ENCODE measurements at places on chromosomes 16 and 17.

DNA sequence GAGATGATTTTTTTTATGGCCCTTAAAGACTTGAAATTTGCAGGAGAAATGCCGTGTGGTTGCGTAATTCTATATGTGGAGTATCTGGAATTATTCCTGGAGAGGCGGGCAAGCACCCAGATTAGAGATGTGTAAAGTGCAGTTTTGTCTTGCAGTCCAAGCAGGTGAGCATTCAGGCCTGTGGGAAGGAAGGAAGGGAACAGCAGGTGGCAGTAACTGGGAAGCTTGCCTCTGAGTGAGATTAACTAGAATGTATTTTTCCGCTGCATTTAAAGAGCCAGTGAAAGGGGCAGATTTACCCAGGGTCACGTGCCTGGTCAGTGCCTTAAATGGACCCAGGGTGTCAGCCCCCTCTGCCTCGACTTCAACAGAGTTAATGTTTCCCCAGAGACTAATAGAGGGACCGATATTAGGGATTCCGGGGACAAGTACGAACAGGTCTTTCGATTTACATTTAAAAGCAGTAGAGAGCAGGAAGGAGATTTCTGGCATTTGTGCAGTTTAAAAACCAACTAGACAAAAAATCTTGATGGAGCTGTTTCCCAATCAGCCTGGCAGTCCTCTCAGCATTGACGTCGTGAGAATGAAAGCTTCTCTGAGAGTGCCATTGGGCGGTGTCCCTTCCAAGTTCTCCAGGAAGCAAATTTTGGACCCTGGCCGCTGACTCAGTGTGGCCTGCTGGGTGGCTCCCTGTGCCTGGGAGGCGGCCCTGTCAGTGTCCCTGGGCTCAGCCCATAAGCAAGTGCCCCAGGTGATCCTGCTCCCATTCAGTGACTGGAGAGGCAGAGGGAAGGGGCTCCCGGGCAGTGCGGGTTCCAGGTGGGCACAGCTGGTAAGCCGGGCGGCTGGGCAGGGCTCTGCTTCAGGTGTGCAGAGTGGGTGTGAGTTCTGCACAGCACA is 38.2 kb downstream of the KSR1 start:
- peak; percentile 45 for DNase-seq

DNA sequence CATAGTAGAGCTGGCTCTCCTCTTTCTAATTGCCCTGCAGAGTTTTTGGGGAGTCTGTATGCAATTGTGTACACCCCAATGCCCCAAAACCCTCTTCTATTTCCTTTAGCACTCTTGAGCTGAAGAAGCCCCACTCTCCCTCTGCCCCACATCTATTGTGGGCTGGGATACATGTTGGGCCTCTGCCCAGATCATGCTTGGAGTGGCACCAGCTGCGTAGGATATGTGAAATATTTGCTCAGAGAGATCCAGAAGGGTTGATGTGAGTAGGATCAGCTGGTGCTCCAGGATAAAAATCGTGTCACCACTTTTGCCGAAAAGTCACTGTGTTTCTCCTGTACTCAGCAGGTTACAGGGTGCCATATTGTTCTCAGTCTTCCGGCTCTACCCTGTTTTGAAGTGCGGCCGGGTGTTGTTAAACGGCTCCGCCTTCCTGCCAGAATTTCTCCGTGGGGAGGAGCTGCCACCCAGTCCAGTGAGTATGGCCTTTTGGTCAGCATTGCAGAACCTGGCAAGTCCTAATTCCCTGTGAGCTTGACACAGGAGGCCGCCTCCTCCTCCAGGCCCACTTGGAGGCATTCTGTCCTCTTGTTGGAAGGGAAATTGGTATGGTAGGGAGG is 664.5 kb downstream of the WWOX start:
- no peak for DNase-seq

GRCh38 chr17:72726936-72727335 is 365.6 kb downstream of the SLC39A11 start:
- DNase-seq, result no peak

GRCh38 chr17:57916925-57917858 is 38.0 kb downstream of the CUEDC1 start:
- DNase-seq, result no peak

GRCh38 chr17:80513892-80514291 is 30.7 kb upstream of the RPTOR start:
- no peak for DNase-seq

DNA sequence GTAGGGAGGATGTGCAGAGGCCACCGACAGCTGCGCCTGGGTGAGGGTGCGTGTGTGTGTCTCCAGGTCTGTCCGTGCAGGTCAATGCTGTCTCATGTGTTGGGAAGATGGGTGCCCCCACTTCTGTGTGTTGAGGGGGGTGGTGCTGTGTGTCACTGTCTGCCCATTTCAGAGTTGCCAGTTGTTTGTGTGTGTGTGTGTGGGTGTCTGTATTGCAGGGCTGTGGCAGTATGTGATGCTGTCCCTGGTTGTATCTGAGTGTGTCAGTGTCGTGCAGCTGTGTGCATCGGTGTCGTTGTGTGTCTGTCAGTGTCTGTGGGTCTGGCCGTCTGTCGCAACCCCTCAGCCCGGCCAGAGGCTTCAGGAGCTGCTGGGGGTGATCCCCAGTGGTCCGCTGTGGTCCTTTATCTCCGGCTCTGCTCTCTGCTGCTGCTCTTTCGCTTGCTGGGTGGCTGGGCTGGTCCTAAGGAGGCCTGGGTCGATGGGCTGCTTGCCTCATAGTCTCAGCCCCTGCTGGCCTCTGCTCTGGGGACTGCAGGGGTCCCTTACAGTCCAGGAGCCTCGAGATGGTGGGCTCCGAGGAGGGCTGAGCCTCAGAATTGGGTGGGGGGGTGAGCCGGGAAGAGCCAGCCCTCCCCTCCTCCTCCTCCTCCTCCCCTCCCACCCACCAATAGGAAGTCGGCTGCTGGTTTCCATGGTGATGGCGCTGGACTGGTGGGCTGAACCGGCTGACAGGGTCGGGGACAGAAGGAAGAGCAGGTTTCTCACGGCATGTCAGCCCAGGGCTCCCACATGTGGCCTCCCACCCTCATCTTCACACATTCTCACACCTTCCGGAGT is at the start of gene TSPOAP1:
Gene TSPOAP1, minus strand, starts transcription at position 601 of the 840 bp plus-strand sequence. CDS start 875 bp downstream, outside the sequence.
- DNase-seq, result no peak

- DNase-seq, result no peak
Observed at GRCh38 chr17:73029021-73029420, 63.5 kb downstream of the SLC39A11 start.

- DNase-seq, result no peak
Observed at GRCh38 chr16:7597677-7598076, 265.0 kb downstream of the RBFOX1 start.

- no peak for DNase-seq
Observed at GRCh38 chr17:62724398-62725146, 83.5 kb downstream of the MARCHF10 start.

DNA sequence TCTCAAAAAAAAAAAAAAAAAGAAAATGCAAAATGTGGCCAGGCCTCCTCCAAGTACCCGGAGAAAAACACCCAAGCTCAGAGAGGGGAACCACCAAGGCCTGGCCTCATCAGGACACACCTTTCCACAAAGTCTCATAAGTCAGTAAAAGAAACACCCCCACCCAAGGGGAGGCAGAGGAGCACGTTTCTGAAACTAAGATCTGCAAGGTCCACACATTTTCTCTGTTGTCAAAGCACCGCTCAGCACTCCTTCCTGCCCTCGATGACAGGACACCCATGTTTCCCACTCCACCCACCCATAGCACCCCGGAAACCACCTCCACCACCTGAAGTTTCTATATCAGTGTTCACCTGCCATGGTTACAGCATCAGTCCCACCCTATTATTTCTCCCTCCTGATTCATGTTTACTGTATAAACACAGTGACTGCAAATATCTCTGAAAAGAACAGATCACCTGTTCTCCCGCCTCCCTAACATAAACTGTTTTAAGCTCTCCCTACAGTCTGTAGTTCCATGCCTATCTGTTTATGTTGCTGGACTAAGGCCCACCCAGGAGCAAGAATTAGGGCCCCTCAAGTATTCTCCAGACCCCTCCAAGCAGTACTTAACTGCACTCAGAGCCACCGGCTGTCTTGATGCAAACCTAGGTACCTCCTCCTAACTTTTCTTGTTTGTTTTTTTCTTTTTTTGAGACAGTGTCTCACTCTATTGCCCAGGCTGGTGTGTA is 2.0 kb downstream of the CORO7 start:
- DNase-seq, result no peak

DNA sequence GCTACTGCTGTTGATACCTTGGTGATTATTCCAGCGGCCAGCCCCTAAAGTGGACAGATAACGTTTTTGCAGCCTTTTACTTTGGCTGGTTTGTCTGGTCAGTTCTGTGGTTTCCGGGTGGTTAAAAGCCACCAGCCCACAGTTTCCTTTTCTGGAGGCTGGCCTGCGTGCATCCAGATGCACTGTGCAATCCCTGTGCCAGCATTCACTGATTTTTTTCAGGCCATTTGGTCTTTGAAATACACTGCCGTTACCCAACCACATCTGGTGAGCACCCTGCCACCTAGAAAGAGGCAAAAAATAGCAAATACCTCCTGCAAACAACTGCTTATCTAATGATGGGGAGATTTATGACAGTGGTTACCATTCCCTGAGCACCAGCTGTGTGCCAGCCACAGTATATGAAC is 797 bp downstream of the NUDT7 start:
- no peak for DNase-seq

Measured in thoracic aorta (tissue), 2 donors.